ENCODE measurements at places on chromosomes 7 and 10.

GRCh38 chr10:119274519-119275045 is 67.2 kb downstream of the GRK5 start:
- DNase-seq: no peak

DNA sequence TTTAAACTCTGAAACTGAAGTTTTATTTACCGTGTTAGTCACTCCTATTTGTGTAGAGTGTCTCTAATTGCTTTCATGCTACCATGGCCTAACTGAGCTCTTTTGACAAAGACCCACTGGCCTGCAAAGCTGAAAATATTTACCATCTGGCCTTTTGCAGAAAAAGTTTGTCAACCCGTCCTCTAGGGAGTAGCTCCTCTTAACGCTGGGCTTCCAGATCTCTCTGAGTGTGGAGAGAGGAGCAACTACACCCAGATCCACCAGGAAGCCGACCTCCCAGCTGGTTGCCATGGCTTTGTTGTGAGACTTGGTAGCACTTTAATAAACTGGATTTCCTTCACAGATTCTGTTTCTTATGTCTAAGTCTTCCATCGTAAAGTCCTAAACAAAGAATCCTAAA is 4.2 kb upstream of the C10orf71 start:
- no peak for DNase-seq

DNA sequence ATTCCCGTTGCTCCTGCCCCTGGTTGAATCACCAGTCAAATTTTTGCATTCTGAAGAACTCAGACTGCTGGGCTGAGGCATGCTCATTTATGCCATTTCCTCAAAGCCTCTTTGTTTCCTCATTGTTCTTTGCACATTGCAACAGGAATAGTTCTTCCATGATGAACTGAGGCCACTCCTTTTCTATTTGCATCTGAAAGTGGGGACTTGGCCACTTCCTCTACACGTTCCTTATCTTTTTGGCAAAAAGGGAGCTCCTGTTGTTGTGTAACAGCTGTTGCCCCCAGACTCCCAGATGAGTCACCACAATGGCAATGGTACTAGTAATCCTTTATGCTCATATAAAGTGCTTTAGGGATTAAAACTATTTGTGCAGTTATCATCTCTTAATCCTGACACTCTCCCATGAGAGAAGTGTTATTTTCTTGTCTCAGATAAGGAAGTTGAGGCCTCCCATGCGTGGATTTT is 20.1 kb upstream of the ITPRID1 start:
- no peak for DNase-seq

GRCh38 chr7:20964281-20964918 is 177.7 kb upstream of the SP8 start:
- DNase-seq: no peak

GRCh38 chr7:7966141-7966734 is 2.4 kb upstream of the GLCCI1 start:
- no peak for DNase-seq

DNA sequence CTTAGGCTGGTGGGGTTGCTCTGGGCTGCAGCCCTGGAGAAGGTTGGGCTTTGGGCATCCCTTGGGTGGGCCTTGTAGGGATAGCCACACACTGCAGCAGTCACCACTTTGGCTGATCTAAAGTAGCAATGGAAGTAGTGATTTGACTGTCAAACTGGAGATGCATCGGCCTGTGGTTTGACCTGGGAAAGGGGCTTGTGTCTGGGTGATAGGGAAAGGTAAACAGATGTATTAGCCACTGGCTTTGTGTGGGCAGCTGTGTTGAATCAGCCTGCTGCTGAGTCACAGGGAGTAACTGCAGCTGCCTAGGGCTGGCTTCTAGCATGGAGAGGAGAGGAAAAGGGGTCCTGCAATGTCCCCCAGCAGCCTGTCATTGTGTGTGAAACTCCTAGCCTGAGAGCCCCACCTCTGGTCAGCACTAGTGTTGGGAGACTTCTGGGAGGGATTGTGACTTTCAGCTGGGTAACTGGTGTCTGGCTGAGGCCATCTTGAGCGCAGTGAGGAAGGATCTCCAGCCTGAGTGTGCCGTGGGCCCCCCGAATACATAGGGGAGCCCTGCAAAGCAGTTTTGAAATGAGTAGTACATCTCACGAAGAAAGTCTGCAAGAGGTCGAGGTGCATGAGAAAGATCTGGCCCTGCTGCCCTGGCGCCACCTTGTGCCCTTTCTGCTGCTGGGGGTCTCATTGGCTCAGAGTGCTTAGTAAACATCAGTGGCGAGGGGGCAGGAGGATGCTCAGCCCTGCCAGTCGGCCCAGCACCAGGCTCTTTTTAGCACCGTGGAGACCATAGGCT is 117.3 kb downstream of the FANK1 start:
- DNase-seq: no peak

DNA sequence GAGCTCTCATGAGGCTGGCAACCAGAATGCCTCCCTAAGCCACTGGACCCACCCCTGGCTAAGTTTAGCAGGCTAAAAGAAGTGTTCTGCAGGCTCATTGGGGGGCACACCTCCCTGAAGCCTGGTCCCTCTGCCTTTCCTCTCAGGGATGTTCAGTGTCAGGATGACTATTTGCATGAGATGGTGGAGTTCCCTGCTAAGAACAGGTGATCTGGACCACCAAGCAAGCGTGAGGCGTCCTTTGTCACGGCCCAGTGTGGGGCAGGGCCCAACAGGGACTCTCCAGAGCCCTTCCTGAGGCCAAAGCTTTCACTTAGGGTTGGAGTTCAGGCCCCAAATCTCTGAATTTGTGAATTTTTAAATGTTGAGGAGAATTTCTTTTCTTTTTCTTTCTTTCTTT is 12.0 kb downstream of the SUFU start:
- DNase-seq: no peak

Data from stimulated activated CD4-positive, alpha-beta T cell treated with anti-CD3 and anti-CD28 coated beads, Interleukin-2, amount 100 ng/mL, for 4 hours (primary cell).